Smooth muscle cell of the pulmonary artery (primary cell): ENCODE measurements at places on chromosomes 2 and 18. TPM values are rescaled to one million over a fixed set of nuclear protein-coding genes. Genes with fewer than 3 reads are reported as not detected.

The MYCN gene
- 0.07 TPM in 1 of 2 replicates, not detected in the other for total RNA-seq

The CTLA4 gene
- not detected in 2 replicates for total RNA-seq

The IL36G gene
- total RNA-seq = not detected in 2 replicates

The ALPP gene
- total RNA-seq = not detected in 2 replicates

The CCDC121 gene
- total RNA-seq = 1.8 TPM in 2 replicates
